ENCODE measurements at places on chromosomes 4 and X.

- no peak for DNase-seq
Observed at GRCh38 chrX:47321823-47322371, 48.5 kb upstream of the ZNF157 start.

DNA sequence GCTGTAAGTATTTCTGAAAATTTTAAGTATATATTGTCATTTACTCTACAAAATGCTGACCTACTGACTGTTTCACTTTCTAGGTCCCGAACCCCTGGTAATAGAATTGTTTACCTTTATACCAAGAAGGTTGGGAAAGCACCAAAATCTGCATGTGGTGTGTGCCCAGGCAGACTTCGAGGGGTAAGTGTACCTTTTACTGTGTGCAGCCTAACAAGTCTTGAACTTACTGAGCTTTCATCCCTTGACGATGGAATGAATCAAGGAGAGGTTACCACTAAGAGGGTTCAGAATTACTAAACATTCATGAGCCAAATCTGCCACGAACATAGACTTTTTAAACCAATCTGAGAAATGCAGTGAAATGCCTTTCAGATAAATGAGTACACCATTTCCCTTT is 1.6 kb downstream of the RPL34 start:
- peak; percentile 29 for DNase-seq

DNA sequence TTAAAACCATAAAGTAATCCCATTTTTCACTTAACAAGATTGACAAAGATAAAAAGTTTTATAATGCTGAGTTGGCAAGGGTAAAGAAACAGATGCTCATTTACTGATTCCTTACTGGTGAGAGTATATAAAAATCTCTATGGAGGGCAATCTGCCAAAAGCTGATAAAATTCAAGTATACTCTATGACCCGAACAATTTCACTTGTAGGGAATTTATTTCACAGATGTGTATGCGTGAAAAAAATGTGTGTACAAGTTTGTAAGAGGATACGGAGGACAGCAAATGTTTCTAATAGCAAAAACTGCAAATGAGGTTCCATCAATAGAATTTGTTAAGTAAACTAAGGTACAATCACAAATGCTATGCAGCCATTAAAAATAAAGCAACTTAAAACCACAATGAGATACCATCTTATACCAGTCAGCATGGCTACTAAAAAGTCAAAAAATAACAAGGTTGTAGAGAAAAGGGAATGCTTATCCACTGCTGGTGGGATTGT is 23.4 kb downstream of the DHX15 start:
- no peak for DNase-seq

- DNase-seq: no peak
Observed at GRCh38 chr4:10893395-10893794, 208.8 kb upstream of the CLNK start.

DNA sequence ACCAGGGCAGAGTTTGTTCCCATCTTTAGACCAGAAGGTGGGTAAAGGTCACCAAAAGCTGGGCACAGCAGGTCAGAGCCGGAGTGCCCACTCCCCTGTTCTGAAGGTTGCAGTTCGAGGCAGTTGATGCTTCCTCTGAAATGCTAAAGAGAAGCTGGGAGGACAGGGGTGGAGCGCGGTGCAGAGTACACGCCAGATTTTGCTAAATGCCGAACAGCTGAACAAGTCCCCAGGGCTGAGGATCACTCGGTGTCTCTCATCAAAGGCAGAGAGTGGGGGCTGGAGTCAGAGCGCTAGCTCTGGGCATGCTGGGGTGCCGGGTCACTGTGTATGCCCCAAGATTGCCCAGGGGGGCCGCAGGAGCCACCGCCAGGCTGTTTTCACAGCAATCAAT is 197.0 kb downstream of the BCOR start:
- no peak for DNase-seq

DNA sequence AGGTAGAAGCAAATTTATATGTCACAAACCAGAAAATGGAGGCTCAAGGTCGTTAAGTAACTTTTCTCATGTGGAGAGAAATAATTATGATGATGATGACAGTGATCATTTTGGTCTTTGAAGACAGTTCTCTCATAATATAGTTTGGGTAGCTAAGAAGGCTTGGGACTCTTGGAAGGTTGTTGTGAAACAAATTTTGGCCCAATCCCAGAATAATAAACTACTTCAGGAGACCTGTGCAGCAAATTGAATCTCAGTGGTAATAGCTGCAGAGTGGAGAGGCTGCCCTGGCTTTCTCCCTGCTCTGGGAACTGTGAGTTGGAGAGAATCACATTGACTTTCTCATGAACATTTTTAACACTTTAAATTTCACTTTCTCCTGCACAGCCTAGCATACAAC is 217.2 kb upstream of the BOD1L1 start:
- no peak for DNase-seq

GRCh38 chr4:101037938-101038413 is 309.4 kb downstream of the PPP3CA start:
- peak; percentile 36 for DNase-seq

DNA sequence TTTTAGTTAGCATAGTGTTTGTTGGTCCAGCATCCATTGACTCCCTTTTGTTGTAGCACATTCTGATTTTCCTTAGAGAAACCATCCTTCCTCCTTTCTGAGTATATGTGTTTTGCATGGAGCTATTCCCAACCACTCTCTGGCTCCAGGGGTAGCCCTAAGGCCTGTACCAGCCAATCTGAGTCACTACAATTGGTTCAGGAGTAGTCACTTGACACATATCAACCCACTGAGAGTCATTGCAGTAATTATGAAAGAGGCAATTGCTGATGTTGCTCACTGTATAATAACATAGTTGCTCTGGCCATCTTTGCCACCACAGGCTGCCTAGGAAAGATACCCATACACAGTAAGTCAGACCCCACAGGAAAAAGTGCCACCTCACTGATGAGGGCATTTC is 71.2 kb upstream of the GRID2 start:
- DNase-seq: no peak

GRCh38 chr4:112896609-112897190 is 152.8 kb upstream of the ANK2 start:
- no peak for DNase-seq

- no peak for DNase-seq
Observed at GRCh38 chrX:103630171-103630511, 1.4 kb downstream of the TCEAL1 start.

GRCh38 chr4:13102092-13102742 is 381.9 kb downstream of the RAB28 start:
- no peak for DNase-seq

DNA sequence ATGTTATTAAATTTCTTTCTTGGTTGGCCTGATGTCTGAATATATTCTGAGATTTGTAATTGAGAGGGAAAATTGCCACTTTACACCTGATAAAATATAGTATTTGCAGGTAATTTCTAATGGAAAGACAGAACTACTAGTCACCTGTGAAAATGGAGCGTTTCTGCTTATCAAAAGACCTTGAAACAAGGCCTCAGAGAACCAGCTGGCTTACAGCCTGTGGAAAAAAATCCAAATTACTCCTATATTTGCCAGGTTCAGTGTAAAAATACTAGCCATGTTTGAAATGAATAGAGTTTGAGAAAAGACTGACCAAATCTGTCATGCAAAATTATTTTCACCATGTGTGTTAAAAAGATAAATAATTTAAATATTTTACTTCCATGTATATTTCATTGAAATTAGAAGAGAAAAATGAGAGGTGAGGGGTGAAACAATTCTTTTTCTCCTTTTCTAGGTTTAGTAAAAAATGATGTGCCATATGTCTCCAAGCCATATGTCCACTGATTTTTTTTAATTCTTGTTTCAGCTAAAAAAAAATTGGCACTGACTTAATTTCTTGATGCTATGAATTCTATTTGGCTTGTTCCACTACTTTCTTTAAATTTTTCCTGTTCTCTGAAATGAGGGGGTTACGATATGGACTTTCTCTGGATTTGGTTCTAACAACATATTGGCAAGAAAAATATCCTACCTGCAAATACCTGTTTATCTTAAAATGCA is 464.9 kb downstream of the GRXCR1 start:
- DNase-seq: no peak

DNA sequence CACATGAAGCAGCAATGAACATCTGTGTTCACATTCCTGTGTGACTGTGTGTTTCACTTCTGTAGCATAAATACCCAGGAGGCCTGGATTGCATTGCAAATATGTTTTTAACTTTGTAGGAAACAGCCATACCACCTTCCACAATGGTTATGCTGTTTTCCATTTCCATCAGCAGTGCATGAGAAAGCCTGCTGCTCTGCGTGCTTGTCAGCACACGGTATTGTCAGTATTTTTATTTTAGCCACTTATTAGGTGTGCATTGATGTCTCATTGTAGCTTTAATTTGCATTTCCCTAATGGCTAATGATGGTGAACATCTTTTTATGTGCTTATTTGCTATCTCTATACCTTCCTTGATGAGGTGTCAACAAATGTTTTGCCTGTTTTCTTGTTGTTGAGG is 355.9 kb downstream of the TRIML1 start:
- DNase-seq: no peak

GRCh38 chr4:104901438-104901837 is 245.2 kb upstream of the TET2 start:
- no peak for DNase-seq
